GM12865 (cell line): ENCODE measurements at places on chromosomes 16 and 17.

- no peak for DNase-seq
Observed at GRCh38 chr17:65270499-65271253, 133.5 kb downstream of the RGS9 start.

GRCh38 chr16:56513972-56514371, 5.9 kb downstream of the BBS2 start:
- DNase-seq = peak; percentile 65

DNA sequence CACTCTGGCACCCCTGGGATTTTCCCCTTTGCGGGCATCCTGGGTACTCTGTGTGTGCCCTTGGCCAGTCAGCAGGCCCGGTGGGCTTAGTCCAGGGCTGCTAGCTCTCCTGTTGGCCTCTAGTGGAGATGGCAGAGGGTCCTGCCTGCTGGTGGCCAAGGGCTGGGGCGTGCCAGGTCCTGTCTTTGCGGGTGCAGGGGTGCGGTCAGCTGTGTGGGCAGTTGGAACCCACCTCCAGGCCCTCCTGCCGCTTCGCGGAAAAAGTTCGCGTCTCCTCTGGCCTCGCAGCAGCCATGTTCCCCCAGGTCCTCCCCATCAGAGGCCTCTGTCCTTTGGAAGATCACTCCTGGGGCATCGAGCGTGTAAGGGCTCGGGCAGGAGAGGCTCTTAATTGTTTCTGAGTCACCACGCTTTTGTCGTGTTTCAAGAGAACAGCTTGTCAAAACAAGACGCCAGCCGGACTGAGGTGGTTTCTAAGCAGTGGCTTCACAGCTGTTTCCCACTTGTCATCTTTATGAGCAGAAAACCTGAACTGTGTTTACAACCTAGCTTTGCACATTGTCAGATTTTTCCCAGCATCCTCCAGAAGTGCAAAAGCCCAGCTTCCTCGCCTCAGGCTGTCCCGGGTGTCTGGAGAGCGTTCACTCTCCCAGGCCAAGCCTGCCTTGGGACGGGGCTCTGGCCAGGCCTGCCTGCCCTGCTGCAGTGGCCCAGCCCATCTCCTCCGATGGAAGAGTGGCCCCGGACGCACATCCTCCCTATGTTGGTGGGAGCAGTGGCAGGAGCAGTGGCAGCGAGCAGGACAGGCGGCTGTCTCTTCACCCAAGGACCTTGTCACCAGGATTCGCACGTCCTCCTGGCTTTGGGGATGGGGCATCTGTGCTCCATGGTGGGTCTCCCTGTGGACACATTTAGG, 5.0 kb upstream of the DNASE1L2 start:
- no peak for DNase-seq

DNA sequence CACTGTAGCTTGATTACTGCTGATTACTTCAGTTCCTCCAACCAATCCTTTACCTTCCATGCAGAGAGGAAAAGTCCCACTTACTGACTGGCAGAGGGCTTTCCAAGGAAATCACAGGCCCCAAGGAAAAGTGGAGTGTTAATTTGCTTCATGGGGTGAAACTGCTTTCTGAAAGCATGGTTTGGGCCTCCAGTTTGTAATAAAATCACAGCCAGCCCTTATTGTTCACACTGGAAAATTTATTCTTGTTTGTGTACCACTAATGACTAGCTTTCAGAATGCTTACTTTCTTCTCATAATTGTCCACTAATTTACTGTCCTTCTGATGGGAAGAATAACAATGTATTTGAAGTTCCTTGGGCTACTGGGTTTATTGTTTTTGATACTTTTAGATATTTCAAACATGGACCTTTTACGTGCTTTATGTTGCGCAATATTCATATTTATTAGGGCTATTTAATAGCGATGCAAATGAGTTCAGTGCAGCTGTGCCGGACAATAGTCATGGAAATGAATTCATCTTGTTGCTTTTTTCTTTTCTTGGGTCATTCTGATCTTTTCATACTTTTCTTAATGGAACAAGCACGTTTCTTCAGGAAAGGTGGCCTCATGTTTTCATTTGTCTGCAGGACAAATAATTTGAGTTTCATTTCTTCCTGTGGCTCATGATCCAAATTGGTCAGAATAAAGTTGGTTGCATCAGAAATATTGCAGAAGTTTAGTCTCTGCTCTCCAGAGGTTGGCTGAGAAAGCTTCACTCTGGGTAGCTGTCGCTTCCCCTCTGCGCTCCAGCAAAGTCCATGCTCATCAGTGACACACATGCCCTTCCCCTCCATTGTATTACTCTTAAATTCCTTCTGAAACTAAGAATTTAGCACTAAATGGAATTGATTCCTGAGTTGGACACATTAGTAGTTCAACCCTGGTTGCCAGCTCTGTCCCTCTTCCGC, 128.7 kb downstream of the PRKCA start:
- DNase-seq = no peak

GRCh38 chr17:28467456-28468025, 5.9 kb upstream of the SLC13A2 start:
- DNase-seq = no peak

- DNase-seq = no peak
Observed at GRCh38 chr16:13780406-13781168, 139.4 kb upstream of the ERCC4 start.

DNA sequence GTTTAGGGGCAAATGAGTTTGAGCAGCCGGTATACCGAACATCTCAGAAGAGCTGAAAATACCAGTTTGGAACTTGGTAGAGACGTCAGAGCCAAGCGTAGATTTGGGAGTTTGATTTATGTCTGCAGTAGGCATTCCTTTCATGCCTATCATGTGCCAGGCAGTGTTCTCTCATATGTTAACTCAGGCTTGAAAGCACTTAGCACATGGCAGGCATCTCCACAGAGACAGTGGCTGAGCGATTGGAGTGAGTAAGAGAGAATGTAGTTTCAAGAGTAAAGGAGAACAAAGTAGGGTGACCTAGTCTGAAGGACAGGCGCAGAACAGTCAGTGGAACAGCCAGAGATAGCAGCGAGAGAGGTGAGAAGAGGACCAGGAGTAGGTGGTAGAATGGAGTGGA, 207.0 kb downstream of the FTO start:
- DNase-seq = no peak

GRCh38 chr16:22370038-22370820, 4.2 kb downstream of the CDR2 start:
- no peak for DNase-seq

GRCh38 chr16:79286646-79287423, 313.7 kb downstream of the MAF start:
- peak; percentile 64 for DNase-seq

DNA sequence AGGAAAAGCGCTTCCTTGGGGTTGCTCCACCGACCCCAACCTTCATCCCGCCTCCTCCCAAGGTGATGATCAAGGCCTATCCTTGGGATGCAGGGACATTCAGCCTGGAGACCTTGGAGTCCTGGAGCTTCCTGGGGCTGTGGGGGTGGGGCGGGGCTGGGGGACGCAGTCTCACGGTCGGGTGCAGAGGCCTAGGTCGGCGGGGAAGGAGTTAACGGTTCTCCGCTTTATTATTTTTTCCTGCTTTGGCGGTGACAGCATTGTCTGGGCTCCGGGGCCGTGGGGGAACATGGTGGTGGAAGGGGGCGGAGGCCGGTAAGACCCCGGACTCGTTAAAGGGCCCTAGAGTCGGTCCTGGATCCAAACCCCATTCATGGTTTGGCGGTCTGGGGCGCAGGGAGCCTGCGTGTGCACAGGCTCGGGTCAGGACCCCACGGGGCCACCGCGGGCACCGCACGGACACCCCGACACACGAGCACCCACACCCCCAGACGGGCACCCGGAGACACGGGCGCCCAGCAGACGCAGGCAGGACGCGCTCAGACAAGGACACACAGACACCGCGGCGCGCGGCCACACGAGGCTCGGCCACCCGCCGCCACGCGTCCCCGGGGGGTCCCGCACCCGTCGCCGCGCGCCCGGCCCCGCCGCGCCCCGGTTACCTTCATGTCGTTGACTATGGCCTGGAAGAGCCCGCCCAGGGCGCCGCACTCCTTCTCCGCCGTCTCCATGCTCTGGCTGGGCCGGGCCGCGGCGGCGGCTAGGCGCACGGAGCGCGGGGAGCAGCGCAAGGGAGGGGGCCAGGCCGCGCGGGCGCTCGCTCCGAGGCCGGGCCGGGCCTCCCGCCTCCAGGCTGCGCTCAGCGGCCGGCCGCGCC, 554 bp downstream of the MTSS2 start:
- DNase-seq = no peak

DNA sequence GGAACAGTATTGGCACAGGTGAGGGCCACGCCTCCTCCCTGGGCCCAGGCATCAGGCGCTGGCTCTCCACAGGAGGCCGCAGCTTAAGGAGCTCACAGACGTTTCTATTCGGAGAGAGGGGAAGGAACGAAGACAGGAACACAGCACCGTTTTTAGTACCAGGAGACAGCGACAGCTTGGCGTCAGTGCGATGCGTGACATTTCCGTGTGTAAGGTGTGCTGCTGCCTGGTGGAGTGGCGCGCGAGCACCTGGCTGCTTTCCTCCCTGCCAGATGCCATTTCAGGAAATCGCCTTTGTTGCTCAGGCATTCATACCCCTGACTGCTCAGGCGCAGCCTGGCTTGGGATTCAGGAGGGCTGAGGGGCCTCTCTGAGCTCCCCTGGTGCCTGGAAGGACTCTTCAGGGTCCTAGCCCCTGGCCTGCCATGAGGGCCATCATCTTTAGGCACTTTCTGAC, 367.5 kb downstream of the CPPED1 start:
- DNase-seq = no peak

GRCh38 chr17:76354747-76355310, 1.1 kb upstream of the PRPSAP1 start:
- DNase-seq = no peak

DNA sequence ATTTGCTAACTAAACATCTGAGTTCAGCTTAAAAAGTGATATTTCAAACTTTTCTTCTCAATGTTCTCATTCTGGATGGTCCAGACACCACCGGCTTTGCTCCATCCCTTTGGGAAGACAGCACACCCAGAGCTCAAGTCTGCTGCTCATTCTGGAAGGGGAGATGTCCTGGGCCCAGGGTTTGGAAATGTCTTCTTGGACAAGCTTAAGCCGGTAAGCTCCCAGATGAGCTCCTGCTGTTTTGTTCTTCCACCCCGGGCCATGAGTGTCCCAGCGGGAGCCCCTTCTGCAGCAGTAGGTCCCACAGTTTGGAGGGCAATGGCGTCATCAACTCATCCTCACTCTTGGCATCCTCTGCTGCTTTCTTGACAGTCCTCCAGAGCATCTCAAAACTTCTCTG, 105.2 kb downstream of the TMEM100 start:
- no peak for DNase-seq

DNA sequence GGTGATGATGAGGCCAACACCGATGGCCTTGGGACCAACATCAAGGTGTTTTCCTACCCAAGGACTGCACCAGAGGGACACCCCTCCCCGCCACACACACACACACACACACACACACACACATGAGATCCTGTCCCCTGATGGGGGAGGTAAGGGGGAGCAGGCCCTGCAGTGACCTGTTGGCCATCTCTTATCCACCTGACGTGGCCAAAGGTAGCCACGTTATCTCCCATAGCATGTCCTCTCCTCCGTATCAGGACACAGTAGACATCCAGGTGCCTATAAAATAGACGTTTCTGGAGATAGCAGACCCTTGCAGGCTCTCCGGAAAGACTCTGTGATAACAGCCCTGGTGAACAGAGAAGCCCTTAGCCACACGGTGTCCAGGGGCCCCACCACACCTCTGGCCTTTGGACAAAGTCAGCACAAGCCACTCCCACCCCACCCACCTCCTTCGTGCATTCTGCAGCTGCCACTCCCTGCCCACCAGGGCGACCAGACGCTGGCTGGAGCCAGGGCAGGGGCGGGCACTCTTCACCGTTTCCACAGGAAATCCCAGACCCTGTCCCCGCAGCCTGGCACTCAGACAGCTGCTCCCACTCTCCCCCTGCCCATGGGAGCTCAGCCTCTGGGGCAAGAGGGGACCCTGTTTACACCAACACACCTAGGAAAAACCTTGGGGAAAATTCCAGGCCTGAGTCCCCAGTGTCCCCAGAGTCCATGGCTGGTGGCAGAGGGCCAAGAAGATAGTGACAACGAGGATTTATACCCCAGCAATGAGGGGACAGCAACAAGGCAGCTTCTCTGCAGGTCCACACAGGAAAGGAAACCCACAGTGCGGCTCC, 15.4 kb upstream of the ENPP7 start:
- no peak for DNase-seq

DNA sequence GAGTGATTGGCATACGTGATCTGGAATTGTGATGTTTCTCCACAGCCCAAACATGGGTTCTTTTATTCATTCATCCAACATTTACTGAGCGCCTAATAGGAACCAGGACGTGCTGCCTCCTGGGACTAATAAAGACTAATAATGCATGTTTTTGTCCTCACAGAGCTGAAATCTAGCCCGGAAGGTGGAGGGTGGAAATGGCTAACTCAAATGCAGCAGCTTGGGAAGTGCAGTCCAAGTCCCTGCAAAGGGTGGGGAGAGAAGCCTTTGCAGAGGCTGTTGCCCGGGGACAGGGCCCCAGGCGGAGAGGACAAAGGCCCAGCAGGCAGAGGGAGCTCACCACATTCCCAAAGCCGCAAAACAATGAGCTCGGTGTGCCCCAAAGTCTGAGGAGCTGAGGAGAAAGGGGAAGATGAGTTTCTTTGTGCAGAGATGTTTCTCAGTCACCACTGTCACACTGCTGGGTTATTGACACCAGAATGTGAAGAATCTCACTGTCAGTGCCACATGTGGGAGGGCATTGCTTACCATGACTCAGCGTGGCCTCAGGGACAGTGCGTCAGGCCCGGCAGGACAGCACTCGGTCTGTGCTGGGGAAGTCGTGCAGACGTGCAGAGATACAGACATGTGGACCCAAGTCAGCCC, 118.2 kb upstream of the CHMP6 start:
- DNase-seq = no peak

- no peak for DNase-seq
Observed at GRCh38 chr17:64102627-64103390, 27.1 kb downstream of the ERN1 start.

- no peak for DNase-seq
Observed at GRCh38 chr17:77831474-77832179, 126.9 kb upstream of the TNRC6C start.

DNA sequence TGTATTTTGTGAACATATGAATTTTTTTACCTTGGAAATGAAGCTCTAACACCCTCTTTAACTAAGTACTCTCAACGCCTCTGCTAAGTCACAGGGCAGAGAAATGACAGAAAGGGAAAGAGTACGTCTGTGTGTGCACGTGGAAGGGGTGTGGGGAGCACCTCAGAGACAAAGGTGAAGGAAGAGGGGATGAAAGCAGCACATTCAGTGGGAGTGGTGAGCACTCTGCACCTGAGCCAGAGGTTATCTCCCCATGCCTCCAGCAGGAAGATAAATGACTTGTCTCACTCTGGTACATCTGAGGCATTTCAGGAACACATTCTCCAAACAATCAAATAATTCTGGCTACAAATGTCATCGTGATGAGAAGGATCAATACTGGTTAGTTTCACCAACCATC, 15.0 kb downstream of the GNA13 start:
- DNase-seq = peak; percentile 45
